ENCODE measurements at places on chromosomes 12 and 14. TPM values are rescaled to one million over a fixed set of nuclear protein-coding genes. Genes with fewer than 3 reads are reported as not detected.

DNA sequence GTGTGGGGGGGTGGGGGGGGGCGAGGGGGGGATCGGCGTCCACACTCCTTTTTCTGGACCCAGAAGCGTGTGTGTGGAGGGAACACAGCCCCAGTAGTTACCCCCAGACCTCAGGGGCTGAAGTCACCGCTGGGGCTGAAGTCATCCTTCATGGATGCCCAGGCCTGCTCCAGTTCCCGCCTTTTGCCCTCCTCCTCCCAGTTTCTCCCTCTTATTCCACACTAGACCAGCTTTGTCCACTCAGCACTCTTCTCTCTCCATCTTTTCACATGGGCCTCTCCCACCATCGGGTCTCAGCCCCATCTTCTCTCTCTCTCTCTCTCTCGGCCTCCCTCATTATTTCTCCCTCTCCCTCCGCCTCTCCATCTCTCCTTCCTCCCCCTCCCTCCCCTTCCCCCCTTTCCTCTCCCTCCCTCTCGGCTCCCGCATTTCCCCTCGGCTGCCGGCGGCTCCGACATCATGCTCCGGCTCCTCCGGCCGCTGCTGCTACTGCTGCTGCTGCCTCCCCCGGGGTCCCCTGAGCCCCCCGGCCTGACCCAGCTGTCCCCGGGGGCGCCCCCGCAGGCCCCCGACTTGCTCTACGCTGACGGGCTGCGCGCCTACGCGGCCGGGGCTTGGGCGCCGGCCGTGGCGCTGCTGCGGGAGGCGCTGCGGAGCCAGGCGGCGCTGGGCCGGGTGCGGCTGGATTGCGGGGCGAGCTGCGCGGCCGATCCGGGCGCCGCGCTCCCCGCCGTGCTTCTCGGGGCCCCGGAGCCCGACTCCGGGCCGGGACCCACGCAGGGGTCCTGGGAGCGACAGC, at the start of gene P3H3:
TSS of gene P3H3 (plus strand) at position 426 of the 799 bp plus-strand sequence. CDS start at position 460, 34 bp downstream.
- no peak for DNase-seq

DNA sequence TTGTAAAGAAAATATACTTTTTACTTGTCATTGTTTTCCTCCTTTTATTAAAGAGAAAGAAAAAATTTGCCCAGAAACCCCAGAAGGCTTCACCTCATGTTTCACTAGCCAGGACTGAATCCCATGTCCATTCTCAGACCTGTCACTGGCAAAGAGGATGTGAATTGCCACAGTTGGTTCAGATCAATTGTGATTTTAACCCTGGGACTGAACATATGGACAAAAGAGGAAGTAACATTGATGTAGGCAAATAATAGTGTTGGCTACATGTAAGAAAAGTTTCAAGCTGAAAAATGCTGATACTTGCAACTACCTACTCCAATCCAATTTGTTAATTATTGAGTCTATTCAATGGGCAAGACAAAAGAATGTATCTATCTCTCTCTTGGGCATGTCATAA, 8.6 kb upstream of the CCDC196 start:
- no peak for DNase-seq

DNA sequence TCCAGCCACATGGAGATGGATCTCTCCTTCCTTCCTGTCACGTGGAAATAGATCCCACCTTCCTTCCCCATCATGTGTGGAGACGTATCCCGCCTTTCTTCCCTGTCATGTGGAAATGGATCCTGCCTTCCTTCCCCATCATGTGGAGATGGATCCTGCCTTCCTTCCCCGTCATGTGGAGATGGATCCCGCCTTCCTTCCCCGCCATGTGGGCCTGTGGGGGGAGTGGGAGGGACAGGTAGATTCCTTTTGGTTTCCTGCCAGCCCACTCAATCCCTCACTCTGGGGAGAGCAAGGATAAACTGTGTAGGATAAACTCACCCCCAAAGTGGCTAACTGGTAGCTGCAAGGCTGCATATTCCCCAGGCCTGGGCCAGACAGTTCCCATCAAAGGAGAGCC, 31.7 kb upstream of the TDRD9 start:
- no peak for DNase-seq

Gene OTOGL
- polyA plus RNA-seq = 0.83 TPM

Gene PAWR
- polyA plus RNA-seq = 73.2 TPM

DNA sequence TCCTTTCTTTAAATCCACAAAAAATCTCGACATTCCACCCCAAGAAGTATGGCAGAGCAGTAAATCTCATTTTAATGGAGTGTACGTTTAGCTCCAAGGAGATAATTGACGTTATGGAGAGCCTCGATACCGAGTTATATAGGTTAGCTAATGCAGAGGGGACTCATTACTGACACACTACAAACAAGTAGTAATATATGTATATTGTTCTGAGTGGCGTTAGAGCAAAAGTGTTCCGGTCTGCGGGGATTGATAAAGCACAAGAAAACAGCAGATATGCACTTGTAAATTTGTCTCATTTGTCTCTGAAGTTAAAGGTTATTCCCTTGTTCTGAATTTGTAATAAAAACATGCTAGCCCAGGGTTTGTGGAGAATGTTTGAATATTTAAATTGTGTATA, 84.1 kb downstream of the BCL11B start:
- DNase-seq = no peak

Gene SELPLG
- 1.7 TPM for polyA plus RNA-seq

Gene JDP2
- 18.4 TPM for polyA plus RNA-seq

- DNase-seq = no peak
Measured at GRCh38 chr12:110337912-110338710, 57.1 kb downstream of the ATP2A2 start.

DNA sequence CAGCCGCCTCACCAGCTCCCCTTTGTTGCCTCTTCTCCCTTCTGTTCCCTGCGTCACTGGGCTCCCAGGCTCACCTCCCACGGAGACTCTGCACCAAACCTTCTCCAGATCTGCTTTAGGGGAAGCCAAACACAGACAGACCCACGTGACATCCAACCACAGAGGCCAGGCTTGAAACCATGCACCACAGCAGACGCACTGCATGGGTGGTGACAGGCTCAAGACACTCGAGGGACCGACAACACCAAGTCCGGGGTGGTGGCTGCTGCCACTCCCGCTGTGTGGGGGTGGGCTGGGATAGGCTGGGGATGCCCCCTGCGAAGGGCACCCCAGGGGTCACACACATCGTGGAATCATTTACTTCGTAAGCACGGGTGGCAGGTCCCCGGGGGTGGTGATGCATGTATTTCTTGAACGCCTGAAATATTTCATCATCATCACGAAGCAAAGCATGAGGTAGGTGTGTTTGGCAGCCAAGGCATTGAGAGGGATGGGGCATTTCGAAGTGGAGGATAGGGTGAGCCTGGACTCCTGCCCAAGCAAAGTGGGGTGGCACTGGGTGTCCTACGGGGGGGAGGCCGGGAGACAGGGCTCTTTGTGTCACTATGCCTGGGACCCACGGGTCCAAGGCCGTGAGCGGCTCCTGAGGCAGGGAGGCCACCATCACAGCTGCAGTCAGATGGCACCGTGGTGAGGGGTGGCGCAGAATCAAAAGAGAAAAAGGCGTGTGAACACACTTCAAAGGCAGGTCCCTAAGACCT, 66.8 kb upstream of the RFLNA start:
- no peak for DNase-seq

Gene ASCL1
- 0.11 TPM for polyA plus RNA-seq

DNA sequence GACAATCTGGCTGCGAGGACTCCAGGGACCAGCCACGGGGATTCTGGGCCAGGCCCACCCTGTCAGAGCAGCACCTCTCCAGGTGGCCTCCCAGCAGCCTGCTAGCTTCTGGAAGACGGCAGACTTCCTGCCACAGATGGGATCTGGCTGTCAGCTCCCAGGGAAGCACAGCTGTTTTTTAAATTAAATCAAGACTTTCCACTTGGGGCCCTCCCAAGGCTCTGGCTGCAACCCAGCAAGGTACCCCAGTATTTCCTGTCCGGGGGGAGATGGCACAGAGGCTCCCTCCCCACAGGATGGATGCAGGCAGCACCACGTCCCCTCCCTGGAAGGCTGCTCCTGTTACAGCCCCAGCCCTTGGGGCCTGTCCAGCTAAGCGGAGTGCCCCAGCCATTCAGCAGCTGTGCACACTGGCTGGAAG, 56.9 kb downstream of the ACTN1 start:
- no peak for DNase-seq

DNA sequence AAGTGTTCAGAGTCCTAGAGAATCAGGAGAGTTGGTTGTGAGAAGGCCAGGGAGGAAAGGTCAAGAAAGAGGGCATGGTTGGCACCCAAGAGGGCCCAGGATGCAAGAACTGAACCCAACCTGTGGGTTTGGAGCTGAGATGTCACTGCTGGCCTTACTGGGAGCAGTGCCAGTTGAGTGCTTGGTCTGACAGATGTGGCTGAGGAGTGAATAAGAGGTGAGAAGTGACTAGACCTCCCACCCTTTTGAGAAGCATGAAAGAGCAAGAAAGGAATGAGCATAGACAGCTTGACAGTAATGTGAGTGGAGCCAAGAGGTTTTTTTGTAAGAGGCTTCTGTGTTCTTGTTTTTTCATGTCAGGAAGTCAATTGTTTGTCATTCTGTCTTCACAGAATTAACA, 95.3 kb downstream of the FGD4 start:
- DNase-seq = no peak

Gene GPRC5D
- 0.72 TPM for polyA plus RNA-seq

Gene HOXC10
- 64.5 TPM for polyA plus RNA-seq

- no peak for DNase-seq
Measured at GRCh38 chr14:63603749-63604277, 37.9 kb downstream of the WDR89 start.

DNA sequence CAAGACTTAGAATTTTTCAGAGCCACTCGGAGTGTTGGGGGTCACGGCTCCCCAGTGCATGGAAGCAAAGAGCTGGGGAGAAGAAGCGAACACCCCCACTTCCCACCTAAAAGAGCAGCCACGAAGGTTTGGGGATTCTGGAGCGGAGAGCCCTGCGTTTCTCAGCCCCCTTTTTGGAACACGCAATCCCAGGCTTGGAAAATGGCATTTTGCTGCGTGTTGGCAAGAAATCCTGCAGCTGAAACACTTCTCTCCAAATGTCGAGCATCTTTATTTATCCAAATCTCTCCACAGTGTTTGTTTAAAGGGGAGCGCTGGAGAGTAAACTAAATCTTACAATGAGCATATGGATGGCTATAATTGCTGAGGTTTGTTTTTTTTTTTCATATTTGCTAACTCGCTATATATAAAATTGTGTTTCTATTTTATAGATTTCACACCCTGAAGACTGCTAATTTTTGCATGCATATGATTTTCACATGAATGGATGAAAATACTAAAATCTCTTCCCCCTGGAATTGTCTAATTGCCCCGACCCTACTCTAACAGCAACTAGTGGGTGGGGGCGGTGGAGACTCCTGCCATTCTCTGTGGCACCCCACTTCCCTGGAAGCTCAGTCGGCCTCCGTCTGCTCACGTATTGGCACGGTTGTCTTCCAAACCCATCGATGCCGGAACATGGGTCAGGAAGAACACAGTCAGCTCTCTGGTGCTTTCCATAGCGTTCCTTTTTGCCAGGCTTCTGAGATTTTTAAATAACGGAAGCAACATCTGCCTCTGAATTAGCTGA, 120.5 kb downstream of the GCH1 start:
- no peak for DNase-seq

DNA sequence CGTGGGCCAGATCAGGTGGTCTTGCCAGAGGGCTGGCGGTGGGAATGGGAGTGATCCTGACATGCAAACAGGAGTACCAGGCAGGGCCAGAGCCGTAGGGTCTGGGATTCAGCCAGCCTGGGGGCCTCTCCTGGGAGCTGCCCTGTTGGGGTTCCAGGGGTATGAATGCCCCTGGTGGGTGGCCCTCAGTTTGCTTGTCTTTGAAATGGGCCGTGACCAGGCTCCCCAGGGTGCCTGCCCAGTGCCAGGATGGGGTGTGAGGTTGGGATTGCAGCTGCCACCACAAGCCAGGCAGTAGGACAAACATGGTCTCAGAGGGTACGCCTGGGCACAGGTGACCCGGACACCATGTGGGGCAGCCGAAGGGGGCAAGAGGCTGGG, 168.8 kb downstream of the KIF26A start:
- no peak for DNase-seq

DNA sequence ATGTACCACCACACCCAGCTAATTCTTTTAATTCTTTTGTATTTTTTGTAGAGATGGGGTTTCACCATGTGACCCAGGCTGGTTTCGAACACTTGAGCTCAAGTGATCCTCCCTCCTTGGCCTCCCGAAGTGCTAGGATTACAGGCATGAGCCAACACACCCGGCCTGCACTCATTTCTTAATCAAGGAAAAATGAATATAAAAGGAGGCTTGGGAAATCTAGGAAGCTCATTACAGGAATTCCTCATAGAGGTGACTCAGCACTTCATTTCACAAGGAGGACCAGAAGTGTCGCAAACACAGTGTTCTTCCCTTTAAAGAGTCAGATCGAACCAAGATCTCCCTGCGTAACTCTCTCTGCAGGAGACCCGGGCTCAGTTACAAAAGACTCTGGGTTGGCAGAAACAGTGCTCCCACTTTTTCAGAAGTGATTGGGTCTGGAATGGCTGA, 30.3 kb downstream of the NFKBIA start:
- DNase-seq = no peak

DNA sequence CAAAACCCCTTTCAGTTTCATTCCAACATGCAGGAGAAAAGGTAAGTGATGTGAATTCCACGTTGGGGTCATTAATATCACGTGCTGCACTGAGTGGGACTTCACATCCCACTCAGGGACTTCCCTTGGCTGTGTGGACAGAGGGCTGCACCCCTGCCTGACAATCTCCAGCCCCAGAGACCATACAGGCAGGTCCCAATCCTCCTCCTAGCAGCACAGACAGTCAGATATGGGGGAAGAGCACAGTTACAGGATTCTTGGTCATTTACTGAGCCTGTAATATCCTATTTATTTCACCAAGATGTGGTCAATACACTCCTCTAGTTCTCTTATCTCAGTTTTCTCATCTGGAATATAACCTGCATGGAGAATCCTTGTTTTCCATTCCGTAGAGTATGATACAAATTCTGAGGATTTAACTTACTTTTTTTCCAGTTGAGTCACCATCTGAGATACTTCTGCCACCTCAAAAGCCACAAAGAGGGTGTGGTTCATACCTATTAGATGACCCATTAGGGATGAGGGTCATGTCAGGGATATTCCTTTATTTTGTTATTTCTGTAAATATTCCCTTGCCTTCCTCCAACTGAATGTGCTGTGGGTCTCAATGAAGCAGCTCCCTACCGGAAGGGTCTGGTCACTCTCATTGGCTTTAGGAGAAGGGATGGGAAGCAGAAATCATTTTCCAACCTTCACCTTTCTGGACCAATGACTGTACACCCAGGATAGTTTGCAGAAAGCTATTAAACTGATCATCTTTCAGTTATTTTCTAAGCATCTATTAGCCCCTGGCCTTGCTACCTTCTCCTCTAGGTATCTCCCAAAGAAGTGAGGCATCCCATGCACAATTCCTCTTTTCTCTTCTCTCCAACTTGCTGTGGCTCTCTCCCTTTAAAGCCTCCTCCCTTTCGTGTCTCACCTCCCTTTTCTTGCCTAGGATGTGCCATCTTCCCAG, 43.0 kb upstream of the NTF3 start:
- DNase-seq = no peak

DNA sequence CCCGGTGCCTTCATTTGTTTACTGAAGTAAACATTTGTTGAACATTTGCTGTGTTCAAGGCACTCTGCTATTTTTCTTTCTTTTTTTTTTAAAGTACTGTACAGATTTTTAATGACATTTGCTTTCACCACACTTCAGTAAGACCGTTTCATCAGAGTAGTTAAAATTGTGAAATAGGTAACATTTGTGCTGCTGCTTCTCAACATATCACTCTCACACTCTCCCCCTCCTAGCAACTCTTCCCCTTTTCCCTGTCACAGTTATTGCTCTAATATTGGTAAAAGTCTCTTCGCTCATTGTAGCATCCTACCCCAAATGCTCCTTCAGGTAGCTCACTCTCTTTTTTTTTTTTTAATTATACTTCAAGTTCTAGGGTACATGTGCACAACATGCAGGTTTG, 49.6 kb downstream of the SRGAP1 start:
- no peak for DNase-seq

Data from right renal cortex interstitium (tissue), 3 donors.